ENCODE measurements at places on chromosomes 2 and 18. TPM values are rescaled to one million over a fixed set of nuclear protein-coding genes. Genes with fewer than 3 reads are reported as not detected.
A peak's percentile ranks its signal among the peaks of the same experiment; 100 is the strongest.

The ERBB4 gene
- total RNA-seq, result 0.07 TPM

The CYBRD1 gene
- total RNA-seq, result 58.5 TPM

The CABLES1 gene
- 1.1 TPM for total RNA-seq

The SULT1C2 gene
- total RNA-seq, result not detected

The DSEL gene
- total RNA-seq, result 6.2 TPM

The RNF152 gene
- total RNA-seq, result 0.99 TPM

The LIMS4 gene
- total RNA-seq, result 0.26 TPM

The GAL3ST2 gene
- total RNA-seq, result 1.7 TPM

The PTGR3 gene
- 8.0 TPM for total RNA-seq

DNA sequence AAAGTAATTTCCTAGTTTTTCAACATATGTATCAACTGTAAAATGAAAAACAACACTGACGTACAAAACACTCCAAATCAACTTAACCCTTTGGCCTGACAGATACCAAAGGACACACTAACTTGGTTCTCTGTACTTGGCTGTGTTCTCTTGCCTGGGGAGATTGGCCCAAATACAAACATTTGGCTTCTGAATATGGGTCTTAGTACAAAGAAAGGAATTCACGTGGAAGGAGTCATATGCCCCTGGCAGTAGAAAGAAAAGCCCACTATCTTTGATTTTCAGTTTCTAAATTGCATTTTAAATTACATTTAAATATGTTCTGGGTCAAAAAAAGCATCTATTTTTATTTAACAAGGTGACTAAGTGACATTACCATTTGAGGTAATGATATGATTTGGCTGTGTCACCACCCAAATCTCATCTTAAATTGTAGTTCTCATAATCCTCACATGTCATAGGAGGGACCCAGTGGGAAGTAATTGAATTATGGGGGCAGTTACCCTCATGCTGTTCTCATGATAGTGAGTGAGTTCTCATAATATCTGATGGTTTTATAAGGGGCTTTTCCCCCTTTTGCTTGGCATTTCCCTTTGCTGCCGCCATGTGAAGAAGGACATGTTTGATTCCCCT lies 153.6 kb upstream of the CCDC195 start:
- peak; percentile 64 for DNase-seq

DNA sequence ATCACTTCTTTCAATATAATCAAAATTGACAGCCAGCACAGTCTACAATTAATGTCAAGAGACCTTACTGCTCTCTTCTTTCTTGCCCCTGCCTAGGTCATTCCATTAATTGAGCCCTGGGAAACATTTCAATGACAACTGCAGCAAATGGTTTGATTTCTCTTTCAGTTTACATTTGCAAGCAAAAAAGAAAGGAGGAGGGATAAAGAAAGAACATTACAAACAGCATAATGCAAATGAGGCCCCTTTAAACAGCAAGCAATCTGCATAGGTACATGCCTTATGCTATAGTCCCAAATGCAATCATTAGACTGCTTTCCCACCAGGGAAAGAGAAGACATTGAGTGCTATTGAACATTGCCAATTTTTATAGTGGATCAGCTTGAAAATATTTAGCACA lies 655.0 kb upstream of the CDH2 start:
- DNase-seq, result no peak

- no peak for DNase-seq
Observed at GRCh38 chr2:104878863-104879512, 25.1 kb downstream of the POU3F3 start.

DNA sequence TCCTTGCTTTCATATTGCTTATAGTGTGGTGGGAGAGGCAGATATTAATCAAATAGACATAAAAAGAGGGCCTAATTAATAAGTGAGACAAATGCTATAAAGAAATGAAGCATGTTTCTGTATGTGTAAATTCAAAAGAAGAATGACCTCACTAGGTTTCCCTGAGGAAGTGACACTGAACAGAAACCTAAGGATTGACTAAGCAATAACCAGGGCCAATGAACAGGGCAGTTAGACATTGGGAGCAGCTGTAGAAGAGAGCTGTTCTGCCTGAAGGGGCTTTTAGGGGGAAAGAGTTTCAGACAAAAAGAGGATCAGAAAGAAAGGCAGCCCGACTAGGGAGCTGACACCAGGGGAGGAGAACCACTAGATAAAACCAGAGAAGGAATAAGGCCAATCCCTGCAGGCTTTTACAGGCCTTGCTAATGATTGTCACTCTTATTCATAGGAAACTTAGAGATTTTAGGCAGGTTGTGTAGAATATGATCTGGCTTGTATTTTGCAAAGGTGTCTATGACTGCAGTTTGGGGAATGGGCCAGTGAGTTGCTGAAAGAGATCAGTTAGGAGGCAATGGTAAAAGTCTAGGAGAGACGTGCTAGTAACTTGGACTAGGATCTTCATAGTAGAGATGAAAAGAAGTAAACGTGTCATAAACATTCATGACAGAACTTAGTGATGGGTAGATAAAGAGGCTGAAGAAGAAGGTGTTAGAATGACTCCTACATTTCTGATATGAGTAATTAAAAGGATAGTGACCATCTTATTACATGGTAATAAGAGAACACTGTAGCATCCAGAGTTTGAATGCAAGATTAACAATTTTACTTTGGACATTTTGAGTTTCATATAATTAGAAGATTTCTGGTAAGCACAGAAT lies 26.8 kb upstream of the NABP1 start:
- no peak for DNase-seq

DNA sequence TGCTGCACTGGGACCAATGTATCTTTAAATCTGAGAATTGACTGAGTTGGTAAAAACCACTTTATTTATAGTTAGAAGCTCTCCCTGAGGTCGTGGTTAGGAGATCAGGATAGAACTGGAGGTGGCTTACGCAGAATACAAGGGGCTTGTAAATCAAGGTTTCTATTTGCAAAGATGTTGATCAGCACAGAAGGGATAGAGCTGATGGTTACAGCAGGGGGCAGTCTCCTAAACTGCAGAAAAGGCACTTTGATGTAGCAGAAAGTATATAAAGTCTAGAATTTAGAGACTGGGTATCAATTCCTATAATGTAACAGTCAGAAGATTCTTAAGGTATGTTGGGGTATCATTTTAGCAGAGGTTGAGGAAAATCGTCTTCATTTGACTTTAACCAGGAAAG lies 25.2 kb upstream of the ACVR1 start:
- DNase-seq, result no peak

DNA sequence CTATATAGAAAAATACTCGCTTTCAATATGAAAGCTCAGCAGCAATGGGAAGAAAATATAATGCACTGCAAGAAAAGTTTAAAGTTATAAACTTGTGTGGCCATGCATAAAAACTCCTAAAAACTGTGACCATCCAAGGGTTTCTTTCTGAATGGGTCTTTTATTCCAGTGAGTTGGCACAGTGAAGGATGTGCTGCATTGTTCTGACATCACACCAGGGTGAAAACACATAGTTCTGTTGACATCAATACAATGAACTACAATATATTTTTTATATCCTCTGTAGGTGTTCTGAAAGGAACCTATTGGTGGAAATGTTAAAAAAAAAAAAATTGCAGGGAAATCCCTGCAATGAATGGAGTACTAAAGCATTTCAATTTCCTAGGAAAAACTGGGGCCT lies 80.2 kb downstream of the CDH20 start:
- no peak for DNase-seq

DNA sequence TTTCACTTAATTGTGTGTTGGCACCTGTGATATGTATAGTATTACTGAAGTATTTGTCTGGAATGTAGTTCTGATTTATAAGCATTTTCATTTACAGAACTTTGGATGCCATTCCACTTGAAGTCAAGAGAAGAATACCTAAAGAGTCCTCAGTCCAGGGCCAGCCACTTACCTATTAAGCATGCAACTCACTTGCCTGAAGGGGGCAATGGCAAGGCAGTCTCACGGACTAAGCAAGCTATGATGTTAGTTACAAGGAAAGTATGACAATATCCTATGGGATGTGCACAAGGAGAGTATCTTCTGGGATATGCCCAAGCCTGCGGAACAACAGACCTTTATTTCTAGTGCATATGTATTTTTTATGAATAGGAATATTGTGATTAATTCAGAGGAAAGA lies 369.4 kb upstream of the GCFC2 start:
- no peak for DNase-seq

GRCh38 chr18:22703883-22704585 lies 229.1 kb upstream of the RBBP8 start:
- DNase-seq, result no peak

- no peak for DNase-seq
Observed at GRCh38 chr2:159124931-159125467, 156.6 kb downstream of the TANC1 start.

DNA sequence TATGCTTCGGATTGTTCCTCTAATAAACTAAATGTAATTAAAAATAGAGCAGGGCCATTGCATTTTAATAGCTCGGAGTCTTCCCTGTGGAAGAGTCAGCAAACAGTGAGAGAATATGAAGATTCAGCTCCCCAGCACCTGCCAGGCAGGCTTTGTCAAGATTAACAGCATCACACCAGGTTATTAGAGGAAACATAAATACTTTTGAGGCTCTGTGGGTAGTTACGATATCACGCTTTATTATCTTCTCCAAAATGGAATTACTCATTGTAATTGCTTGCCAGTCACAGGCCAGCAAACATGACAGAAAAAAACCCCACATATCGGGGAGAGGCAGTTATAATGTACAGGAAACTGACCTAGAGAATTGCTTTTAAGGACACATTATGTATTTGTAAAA lies 303.9 kb downstream of the CPS1 start:
- no peak for DNase-seq

- no peak for DNase-seq
Observed at GRCh38 chr18:31088532-31088931, 13.7 kb downstream of the DSC2 start.
